ENCODE measurements at places on chromosomes 5 and 9.

- DNase-seq = no peak
Measured at GRCh38 chr9:16223074-16223871, 647.2 kb downstream of the BNC2 start.

DNA sequence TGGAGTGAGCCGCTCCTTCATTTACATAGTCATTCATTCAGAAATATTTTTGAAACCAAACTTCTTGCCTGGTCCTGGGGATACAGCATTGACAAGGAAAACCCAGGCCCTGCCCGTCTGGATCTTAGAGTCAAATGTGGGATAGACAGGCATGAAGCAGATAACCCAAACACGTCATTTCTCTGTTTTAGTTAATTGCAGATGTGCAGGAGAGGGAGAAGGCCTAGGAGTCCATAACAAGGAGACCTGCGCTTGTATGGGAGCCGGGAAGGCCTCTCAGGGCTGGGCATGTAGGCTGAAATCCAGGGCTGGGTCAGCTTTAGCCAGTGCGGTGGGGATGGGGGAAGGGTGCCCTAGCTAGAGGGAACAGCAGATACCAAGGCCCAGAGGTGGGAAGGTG lies 43.3 kb downstream of the PRRX2 start:
- no peak for DNase-seq

DNA sequence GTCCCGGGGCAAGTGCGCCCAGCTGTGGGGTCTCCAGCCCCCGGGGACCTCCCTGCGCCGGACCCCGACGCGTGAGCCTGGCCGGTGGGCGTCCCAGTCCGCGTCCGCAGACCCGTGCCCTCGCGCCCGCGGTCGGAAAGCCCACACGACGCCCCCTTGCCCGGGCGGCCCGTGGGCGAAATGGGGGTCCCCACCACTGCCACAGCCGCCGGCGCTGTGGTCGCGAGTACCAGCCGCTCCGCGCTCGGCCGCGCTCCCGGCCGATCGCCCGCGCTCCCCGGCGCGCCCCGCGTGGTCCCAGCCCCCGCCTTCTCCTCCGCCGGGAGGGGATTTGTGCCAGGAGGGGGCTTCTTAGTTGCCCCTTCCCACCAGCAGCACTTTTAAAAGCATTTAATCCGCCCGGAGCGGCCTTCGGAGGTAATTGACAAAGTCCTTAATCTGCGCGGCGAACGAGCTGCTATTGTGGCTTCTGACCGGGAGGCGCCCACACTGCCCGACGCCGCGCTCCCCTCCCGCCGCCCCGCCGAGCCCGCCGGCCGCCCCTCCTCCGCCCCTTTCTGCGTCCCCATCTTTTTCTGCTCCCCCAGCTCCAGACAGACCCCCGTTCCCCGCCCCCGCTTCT lies 469 bp upstream of the FIBCD1 start:
- DNase-seq = no peak

DNA sequence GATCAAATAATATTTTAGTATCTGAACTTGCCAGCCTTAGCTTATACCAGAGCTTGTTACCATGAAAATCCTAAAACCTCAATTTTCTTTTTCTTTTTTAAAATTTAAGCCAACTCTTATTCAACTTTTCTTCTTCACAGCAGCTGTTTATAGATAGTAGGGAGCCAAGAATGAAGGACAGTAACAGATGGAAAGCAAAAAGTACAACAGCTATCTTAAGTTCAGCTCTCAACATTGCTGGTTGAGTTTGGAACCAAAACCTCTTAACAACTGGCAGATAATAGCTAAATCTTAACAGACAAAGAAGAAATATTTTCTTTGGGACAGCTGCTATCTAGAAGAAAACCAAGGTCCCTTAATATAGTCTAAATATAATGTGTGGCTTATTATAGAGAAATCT lies 74.7 kb downstream of the PJA2 start:
- no peak for DNase-seq

DNA sequence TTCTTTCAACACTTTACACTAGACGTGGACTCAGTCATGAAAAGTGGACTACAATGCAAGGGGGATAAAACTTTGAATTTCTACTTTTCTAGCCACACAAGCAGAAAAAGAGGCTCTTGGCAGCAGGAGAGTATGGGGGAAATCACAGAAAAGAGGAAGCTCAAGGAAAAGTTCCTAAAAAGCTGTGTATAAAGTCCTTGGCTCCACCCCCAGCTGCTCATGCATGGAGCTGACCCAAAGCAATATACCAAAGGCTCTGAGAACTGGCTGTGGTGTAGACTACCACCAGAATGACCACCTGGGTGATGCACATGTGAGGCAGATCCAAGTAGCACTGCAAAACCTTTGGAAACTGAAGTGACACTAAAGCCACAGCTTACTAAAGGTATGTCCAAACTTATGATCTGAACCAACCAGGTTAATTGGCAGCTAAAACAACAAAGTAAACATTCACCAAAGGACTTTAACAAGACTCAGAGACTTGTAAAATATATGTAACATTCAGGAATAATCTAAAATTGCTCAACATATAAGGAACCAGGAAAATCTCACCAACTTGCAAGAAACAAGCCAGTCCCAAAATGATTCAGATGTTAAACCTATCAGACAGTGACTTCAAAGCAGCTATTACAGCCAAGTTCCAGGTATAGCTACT lies 55.5 kb upstream of the RASGRF2 start:
- DNase-seq = peak; percentile 75

DNA sequence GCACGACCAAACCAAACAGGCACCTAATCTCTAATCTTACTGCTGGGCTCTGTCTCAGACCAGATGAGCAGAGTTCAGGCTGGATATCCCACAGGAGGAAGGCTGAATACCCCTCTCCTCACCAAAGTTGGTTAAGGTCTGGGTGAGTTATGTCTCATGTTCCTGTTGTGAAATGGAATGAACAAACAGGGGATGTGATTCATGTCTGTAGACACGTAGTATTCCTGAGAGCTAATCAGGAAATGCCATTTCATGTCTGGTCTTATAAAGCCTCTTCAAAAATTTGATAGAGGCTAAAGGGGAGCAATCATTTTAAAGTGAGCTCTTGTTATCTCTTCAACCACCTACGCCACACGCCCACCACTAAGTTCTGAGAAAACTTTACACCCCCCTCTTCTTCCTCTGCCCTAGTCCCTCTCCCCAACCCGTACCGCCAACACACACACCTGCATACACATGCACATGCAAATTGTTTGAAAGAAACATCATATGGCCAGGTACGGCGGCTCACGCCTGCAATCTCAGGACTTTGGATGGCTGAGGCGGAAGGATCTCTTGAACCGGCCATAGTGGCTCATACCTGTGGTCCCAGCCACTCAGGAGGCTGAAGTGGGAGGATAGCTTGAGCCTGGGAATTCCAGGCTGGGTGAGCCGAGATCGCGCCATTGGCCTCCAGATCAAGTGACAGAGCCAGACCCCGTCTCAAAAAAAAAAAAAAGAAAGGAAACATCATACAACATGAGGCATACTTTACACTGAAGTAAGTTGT lies 69.8 kb upstream of the RAI14 start:
- DNase-seq = no peak

DNA sequence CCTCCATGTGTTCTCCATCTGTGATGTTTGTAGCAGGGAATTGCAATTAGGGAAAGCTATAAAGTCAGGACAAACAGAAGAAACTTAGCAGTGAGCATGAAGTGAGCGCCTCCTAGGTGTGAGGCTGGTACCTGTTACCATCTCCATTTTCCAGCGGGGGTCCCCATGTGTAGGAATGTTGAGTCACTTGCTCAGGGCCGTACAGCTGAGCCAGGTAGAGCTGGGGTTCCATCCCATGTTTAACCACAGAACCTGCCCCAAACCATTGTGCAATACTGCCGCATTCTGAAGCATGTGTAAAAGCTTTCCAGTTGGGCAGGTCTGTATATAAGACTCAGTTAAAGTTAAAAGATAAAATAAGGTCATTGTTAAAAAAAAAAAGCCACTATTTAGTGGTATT lies 62.7 kb downstream of the NDFIP1 start:
- no peak for DNase-seq

DNA sequence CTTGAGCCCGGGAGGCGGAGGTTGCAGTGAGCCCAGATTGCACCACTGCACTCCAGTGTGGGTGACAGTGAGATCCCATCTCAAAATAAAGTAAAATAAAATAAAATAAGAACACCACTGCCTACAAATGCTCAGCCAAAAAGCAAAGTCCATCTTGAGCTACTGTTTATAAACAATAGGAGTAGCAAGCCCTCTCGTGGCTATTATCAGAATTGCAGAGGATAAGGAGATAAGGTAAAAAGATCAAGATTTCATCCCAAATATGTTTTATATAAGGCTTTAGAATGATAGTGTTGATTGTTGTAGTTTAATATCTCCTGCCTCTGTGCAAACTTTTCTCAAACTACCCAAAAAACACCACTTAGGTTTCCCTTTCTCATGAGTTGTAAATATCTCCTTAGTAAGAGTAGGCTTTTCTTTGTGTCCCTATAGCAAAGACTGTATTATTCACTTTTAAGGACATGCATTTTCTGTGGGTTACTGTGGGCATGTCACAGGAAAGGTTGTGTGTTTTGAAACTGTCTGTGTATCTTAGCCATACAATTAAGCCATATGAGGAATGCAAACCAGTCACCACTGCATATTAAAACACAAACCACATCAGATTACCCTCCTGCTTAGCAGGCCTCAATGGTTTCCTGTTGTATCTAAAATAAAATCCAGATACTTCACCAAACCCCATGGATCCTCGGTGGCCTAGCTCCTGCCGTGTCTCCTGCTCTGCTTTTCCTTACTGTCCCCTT lies 31.8 kb upstream of the CKS2 start:
- peak; percentile 45 for DNase-seq

DNA sequence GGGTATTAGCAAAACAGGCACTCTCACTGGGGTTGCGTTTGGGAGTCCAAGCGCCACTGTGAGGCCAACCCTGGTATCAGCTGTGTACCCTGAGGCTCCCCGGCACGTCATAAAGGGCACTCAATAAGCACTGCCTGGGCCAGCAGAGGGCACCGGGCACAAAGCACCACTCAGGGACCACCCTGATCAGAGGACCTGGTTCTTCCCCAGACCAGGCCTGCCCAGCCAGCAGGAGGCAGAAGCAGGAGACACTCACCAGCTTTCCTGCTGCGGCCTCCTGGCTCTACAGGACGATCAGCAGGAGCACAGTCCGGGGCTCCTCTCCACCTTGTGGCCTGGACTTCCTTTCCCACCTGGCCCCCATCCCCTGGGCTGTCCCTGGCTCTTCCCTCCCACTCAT lies 12.6 kb downstream of the MGAT1 start:
- peak; percentile 70 for DNase-seq

- DNase-seq = no peak
Measured at GRCh38 chr9:16179566-16179965, 626.7 kb downstream of the CCDC171 start.
